LHCN-M2 (cell line): ENCODE measurements at places on chromosomes 12 and 14.

DNA sequence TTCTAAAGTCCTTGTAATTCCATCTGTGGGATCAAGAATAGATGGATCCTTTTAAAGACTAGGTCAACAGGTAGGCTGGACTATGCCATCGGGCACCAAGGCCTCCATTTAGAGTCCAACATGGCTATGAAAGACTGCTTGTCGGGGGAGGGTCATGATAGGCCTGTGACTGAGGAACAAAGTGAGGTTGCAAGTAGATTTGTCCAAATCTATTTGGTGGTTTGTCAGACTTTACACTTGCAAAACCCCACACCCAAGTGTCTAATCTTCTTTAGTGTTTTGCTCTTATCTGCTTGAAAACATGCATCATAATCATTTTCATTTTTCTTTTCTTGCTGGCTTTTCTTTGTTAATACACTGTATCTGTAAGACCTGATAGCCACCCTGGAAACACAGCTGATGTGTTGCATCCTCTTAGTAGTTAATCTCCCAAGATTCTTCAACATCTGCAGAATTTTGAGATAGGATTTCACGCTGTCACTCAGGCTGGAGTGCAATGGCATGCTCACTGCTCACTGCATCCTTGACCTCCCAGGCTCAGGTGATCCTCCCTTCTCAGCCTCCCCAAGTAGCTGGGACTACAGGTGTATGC lies 50.3 kb downstream of the TDP1 start:
- no peak for DNase-seq

DNA sequence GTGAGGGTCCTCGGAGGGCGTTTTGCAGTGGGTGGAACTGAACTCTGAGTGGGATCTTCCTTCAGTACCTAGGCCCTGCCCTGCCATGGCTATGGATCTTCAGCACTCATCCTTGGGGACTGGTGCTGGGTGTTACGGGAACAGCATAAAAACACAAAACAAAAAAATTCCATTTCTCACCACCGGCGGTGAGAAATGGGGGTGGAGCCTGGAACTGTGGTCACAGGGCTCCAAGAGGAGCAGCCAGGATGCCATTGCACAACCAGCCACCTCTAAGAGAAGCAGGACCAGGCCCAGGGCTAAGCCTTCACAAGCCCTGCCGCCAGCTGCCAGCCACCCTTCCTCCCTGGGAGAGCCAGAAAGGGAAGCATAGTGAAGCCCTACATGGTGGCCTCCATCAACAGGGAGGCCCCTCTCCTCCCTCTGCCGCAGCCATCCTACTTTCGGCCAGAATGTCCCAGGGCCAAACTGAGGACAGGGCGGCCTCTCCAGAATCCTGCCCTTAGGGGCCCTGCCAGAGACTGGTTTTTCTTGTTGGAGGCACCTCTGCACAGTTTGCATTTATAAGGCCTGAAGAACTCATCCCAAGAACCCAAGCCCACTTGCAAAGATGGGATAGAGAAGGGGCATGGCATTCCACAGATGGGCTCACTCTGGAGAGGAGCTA lies 76.5 kb downstream of the VCPKMT start:
- peak; percentile 78 for DNase-seq

DNA sequence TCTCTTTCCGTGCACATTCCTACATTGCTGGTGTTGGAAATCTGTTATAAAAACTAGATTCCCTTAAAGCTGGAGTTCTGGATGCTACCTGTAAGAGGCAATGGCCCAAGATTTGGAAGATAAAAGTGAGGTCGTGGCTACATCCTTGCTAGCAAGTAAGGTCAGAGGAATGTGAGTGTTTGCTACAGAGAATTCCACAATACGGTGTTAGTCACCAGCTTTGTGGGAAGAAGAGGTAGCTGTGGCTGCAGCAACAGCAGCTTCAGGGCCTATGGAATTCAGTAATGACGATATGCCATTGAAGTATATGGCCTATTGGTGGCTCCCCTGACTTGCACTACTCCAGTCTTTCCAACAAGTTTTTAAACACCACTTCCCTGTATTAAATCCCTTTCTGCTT lies 227.7 kb upstream of the TMEM260 start:
- DNase-seq, result peak; percentile 83

GRCh38 chr14:77094672-77095284 lies 3.3 kb upstream of the CIPC start:
- peak; percentile 77 for DNase-seq
